ENCODE measurements at places on chromosomes 6 and 20.
A peak's percentile ranks its signal among the peaks of the same experiment; 100 is the strongest.

GRCh38 chr6:12408752-12409151 is 118.6 kb downstream of the EDN1 start:
- no peak for DNase-seq

DNA sequence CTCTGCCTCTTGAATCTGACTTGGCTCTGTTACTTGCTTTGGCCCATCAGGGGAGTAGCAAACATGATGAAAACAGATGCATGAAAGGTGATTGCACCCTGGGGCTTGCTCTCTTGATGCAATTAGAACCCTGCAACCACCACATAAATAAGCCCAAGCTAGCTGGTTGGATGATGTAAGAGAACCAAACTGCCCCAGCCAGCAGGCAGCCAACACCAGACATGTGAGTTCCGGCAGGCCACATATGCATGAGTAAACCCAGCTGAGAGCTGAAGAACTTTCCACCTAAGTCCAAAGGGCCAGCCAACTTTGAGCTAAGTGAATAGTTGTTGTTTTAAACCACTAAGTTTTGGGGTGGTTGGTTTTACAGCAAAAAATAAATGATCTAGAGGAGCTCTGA is 268.4 kb downstream of the FARS2 start:
- no peak for DNase-seq

DNA sequence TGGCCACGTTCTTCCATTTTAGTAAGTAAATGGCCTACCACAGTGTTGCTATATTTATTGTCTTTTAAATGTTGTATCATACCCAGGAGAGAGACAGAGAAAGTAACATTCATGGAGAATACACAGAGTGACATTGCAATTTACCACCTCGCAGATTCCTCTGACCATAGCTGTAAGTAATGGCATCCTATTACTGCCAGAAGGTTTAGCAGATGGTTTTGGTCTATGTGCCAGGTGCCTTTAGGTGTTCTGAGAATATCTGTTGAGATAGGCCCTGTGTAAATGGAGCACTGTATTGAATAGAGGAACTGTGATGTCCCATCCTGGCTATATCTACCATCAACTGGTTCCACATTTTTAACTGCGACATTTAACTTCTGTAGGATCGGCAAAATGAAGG is 559.6 kb downstream of the KIF16B start:
- DNase-seq = no peak

DNA sequence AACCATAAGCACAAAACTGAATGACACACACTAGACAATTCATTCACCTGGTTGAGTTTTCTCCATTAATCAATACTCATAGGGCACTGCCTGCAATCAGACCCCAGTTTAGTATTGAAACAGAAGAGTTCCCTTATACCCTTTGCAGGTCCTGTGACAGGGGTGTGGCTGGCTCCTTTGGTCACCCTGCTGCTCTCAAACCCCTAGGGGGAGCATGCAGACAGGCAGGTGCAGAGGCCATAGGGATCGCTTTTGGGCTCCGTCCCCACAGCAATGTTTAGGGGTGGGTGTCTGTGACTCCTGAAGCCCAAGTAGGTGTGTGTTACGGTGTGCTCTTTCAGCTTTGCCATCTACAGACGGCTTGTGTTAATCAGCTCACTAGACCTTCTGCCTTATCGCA is 210.4 kb downstream of the CENPW start:
- no peak for DNase-seq

GRCh38 chr6:14458669-14459266 is 341.2 kb downstream of the CD83 start:
- DNase-seq = no peak

DNA sequence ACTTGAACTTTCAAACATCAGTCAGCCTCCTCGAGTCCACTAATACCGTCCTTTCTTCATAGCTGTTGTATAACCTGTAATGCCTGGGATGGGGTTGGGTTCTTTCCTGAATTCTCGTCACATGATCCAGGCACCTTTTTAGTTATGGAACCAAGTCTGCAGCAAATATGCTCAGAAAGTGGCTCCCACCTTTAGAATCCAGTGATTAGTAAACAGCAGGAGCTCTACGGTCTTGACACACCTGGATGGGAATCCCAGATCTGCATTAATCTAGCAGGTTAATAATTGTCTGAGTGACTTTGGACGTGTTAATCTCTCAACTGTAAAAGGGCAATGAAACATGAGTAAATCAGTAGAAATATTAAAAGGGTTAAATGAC is 729 bp upstream of the ZHX3 start:
- no peak for DNase-seq

DNA sequence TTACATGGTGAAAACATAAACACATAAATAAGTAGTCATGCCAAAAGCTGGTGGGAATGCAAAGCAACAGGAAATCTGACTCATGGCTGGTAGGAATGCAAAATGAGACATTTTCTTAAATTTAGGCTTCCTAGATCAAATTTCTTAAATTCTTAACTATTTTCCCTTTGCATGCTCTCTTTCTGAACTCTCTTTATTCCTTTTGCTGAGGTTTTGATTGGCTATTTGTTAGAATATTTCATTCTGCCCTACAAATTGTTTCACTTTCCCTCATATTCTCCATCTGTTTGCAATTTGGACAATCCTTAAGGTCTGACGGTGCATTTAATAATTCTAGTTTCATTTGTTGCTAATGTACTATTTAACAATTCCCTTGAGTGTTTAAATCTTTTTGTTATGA is 437.5 kb upstream of the RGS17 start:
- no peak for DNase-seq

- peak; percentile 28 for DNase-seq
Observed at GRCh38 chr6:39865011-39865888, 69.0 kb downstream of the MOCS1 start.

DNA sequence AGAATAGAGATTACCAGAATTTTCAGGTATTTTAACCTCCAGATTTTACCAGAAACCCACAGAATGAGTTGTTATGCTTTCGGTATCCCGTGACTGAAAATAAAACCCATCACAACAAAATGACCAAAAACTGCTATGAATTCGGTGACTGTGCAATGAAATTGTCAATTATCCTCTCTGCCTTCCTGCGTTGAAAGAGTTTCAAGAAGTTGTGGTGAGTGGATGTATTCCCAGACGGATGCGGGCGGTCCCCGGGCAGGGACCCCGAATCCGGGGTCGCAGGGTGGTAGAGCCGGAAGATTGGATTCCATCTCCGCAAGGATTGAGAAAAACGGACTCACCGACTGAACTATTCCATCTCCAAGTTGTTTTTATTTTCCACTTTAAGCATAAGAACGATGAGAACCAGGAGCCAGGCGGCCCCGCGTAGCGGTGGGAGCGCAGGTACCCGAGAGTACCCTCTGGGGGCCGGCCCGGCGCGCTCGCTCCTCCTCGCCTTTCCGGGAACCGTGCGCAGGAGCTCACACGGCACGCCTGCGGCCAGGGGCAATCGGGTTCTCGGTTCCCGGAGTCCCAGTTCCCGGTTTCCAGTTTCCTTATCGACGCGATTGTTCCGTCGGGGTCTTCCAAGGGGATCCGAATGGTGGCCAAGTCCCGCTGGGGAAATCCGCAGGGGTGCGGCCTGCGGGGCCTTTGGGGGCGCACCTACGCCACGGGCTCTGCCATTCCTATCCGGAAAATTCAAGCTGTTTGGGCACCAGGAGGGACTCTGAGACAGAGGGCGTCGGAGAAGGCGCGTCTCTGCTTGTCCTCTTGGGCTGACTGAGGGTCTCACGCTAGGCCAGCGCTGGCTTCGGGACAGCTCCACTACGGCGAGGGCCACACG is 104.9 kb upstream of the PRDM1 start:
- DNase-seq = peak; percentile 22

- no peak for DNase-seq
Observed at GRCh38 chr6:168134560-168135201, 55.7 kb upstream of the FRMD1 start.

GRCh38 chr20:60101201-60101890 is 143.1 kb downstream of the CDH26 start:
- DNase-seq = no peak

GRCh38 chr20:64041781-64042053 is 5.7 kb downstream of the C20orf204 start:
- no peak for DNase-seq

- DNase-seq = no peak
Observed at GRCh38 chr6:170012037-170012330, 260.6 kb downstream of the ERMARD start.

GRCh38 chr6:5506149-5506548 is 244.8 kb downstream of the FARS2 start:
- no peak for DNase-seq

DNA sequence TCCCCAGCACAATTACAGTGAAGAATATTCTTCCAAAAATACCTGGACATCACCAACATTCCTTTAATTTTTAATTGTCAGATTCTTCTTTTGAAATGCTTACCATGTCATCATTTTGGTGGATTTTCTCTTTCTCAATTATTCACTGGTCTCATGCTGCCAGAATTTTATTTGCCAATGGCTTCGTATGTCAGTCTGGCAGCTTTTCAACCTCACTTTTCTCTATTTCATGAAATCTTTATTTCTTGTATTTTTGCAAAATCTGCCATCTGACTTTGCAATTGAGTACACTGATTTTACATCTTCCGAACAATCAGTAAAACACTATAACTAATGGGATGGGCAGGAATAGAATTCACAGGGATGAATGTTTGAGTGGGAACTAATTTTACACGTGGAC is 84.1 kb downstream of the BTBD9 start:
- DNase-seq = no peak

DNA sequence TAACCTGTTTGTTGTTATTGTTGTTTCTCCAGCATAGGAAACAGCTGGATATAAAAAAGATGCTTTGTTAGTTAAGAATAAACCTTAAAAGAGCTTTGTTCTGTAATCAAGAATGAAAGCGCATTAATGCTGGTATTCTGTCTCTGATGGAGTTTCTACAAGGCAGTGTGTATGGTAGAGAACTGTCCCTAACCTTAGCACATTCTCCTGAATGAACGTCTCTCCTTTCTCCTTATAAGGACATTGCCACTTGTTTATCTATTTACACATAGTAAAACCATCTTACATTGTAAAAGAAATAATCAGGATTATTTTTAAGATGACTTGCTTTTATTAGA is 33.8 kb upstream of the LCA5 start:
- no peak for DNase-seq

- DNase-seq = no peak
Observed at GRCh38 chr6:158752613-158753012, 66.6 kb downstream of the EZR start.

DNA sequence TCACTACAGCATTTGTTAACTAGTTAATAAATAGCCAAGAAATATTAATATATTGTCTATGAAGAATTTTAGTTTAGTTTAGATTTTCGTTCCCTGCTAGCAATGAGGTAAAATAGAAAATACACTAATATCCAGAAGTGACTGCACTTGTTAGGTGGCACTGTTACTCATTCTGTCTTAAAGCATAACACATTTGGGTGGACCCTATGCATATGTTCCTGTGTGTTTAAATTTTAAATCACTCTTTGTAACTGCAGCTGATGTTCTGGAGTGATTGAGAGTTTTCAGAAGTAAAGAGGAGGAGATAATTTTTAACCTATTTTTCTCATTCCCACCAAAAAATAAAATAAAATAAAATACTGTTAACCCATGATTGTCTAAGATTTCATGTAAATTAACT is 73.9 kb upstream of the SOX4 start:
- DNase-seq = no peak

- no peak for DNase-seq
Observed at GRCh38 chr6:142697001-142697335, 248.0 kb downstream of the HIVEP2 start.

DNA sequence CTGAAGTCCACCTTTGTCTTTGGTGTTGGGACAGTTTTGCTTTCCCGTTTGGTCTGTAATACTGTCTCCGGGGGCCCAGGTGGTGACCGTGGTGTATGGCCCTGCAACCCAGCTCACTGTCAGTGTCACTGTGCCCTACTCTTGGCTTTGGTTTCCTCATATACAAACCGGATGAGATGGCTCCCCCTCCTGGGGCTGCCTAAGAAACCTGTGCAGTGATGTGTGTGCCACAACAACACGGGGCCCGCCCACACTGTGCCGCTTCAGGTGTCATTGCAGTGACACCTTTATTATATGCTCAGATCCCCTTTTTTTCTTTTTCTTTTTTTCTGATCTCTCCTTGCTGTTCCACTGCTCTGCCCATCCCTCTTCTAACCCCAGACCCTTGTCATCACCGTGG is 73.9 kb downstream of the RAMACL start:
- peak; percentile 27 for DNase-seq

- DNase-seq = no peak
Observed at GRCh38 chr6:45376310-45377042, 1.3 kb downstream of the SUPT3H start.

DNA sequence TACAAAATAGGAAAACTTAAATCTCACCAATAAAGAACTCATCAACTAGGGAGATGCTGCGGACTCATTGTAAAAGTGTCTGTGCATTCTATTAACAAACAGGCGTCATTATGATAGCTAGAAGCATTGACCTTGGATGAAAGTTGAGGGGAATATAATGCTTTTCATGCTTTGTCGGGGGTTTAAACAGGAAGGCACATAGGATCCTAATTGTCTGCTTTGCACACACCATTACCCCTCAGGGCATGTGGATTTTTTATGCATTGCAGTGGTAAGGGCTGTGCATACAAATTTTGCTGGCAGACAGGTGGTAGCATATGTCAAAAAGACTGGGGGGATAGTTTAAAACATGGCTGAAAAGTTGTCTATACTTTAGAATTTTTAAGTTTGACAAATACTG is 447.9 kb upstream of the PLCB4 start:
- DNase-seq = no peak

- no peak for DNase-seq
Observed at GRCh38 chr6:167997642-167998041, at the start of gene KIF25. Gene KIF25, plus strand, starts transcription at chr6:167997671. Its CDS starts 31,915 bp downstream, at chr6:168029586.

DNA sequence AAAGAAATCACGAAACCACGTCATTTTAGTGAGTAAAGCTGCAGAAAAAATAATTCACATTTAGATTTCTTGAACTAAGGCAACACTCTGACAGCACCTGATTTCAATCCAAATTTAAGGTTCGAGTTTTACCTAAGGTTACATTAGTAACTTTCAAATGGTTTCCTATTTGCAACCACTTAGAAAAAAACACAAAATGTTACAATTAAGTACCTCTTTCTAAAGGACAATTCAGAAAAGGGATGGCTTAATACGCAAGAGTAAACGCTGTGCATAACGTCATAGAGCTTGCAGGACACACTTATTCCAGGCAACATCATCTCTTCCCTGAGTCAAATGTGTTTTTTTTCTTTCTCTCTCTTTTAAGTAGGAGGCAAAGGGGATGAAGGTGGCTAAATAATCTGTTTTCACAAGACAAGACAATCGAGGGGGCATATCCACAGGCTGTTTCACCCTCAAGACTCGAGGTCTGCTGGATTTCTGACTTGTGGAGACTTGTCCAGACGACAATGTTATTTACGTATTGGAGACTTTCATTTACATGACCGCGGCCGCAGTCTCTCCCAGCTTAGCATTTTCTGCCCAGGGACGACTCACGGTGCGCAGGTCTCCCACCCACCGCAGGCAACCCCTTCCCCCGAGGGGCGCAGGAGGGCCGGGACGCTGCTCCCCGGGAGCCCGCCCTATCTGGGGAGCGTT is 86.0 kb downstream of the SESN1 start:
- DNase-seq = no peak

DNA sequence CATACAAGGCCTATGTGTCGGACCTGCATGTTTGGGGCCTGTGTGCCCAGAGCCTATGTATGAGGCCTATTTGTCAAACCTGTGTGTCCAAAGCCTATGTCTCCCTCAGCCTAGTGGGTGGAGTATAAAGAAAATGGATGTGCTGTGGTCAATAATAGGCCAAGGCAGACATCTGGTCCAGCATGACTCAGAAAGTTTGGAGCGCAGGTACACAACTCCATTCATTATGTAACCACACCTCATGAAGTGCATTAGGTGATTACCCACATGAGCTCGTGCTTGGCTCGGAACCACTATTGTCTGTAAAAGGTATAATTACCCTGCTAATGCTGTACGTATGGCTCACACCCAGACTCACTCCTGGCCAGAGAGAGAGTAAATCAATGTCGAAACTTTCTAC is 302.4 kb upstream of the POU3F2 start:
- DNase-seq = no peak
